ENCODE measurements at places on chromosomes 6 and 20. TPM values are rescaled to one million over a fixed set of nuclear protein-coding genes. Genes with fewer than 3 reads are reported as not detected.

Gene BMP7
- 3.3 TPM for total RNA-seq

- DNase-seq = no peak
These were observed 58.7 kb upstream of the RNF24 start for GRCh38 chr20:4073852-4074741.

DNA sequence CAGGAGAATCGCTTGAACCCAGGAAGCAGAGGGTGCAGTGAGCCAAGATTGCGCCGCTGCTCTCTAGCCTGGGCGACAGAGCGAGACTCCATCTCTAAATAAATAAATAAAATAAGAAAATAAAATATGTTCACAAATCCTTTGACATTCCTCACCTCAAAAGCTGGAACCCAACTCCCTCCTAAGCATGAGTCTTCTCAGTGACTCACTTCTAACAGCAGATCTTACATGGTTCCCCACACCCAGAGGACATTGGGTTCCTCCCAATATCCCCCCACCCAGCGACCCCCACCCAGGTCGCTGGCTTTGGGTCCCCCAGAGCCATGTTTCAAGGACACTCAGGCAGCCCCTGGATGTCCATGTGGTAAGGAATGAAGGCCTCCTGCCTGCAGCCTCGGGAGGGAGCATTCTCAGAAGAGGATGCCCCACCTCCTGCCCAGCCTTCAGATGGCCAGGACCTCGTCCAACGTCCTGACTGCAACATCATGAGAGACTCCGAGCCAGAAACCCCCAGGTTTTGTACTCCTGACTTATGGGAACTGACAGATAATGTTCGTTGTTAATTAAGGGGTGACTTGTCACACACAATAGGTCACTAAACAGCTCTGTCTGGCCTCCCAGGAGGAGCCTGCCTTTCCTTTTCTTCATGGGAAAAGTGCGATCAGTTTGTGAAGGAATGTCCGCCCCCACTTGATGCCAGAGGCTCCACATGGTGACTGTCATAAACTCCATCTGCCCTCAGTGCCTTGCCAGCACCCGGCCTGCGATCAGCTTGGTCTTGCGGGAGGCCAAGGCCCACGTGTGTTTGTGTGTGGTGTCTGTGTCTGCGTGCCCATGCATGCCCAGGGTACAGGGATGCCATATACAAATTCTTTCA, 10.1 kb upstream of the GMEB2 start:
- no peak for DNase-seq

DNA sequence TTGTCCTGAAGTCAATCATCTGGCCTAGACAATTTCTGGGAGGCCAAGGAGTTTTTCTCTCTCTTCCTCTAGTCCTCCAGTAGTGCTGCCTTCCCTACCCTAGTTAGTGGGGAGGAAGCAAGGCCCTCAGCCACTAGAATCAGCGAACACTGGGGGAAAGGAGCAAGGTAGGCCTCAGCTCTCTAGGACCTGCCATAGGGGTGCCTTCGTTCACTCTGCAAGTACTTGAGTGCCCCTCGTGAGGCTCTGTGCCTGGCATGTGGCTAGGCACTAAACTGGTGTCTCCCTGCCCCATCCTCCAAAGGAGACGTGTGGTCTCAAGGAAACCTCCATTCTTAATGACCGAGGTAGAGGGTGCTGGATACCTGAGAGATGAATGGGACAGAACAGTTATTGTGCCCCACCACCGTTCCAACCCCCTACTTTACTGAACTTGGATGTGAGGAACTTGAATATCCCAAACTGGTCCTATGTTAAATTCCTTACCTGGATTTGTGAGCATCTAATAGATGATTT, 1.1 kb downstream of the DEF6 start:
- DNase-seq = no peak

DNA sequence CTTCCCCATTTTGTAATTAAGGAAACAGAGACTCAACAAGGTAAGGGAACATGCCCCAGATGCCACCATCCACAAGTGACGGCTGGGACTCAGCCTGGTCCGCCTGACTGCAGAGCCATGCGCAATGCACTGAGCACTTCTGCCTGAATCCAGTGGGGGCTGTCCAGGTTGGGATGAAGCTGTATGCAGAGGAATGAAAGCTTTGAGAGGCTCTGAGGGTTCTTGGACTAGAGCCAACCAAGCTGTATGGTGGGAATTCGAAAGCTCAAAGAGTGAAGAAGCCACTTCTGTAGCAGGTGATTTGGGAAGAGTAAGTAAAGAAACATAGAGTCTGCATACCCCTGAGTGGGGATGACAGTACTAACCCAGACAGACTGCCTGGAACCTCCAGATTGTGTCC, 127.6 kb upstream of the AKAP12 start:
- DNase-seq = no peak

GRCh38 chr6:114764866-114765265, 422.0 kb upstream of the HS3ST5 start:
- no peak for DNase-seq

DNA sequence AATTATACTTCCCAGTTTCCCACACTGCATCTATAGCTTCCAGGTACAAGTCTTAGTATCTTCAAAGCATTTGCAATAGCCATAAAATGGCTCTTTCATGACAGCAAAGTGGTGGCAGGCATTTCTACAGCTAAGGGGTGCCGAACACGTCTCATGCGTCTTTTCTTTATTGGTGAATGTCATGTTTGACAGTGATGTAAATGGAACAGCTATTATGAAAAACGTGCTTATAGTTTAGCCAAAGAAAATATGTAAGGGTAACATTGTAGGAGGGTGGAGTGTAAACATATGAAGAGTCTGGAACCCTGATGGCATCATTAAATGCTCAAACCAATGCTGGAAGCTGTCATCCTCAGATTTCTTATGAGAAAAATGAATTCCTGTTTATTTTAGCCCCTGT, 37.9 kb downstream of the COL11A2 start:
- DNase-seq = no peak

DNA sequence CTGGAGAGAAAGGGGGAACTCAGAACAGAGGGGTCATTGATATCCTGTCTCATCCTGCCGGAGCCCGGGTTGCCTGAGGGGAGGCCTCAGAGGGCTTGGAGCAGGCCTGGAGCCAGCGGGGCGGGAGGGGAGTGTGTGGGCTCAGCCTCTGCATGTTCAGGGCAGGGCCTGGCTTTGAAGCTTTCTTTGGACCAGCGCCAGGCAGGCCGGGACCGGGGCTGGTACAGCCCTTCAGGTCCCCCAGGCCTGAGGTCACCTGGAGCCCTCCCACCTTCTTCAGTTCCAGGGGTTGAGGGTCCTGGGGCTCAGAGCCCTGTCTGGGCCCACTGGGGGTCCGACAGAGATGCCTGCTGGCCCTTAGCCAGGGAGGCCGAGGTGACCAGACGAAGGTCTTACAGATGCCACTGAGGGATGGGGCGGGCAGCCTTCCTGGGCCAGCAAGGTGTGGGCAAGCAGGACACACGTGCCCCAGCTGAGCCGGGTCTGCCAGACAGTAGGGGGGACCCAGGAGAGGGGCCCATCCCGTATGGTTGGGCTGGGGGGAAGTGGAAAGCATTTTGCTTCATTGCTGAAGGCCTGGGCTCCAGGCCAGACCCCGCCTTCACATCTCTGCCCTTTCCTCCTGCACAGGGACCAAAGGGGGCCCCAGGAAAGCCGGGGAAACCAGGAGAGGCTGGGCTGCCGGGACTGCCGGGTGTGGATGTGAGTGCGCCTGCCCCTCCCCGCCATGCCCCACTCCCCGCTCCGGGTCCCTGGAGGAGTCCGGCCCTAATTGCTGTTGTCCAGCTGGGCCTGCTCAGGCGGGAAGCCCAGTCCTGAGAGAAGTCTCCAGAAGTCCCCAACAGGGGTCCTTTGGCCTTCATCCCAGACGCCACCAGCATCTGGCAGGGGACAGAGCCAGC, 2.0 kb downstream of the COL9A3 start:
- DNase-seq = peak; percentile 57

- peak; percentile 89 for DNase-seq
These were observed 127.5 kb downstream of the PKHD1 start for GRCh38 chr6:51959744-51960383.

GRCh38 chr20:49283703-49284625, 6.1 kb upstream of the ZNFX1 start:
- no peak for DNase-seq
